GM23248 (cell line): ENCODE measurements at places on chromosomes 5 and 9. TPM values are rescaled to one million over a fixed set of nuclear protein-coding genes. Genes with fewer than 3 reads are reported as not detected.

DNA sequence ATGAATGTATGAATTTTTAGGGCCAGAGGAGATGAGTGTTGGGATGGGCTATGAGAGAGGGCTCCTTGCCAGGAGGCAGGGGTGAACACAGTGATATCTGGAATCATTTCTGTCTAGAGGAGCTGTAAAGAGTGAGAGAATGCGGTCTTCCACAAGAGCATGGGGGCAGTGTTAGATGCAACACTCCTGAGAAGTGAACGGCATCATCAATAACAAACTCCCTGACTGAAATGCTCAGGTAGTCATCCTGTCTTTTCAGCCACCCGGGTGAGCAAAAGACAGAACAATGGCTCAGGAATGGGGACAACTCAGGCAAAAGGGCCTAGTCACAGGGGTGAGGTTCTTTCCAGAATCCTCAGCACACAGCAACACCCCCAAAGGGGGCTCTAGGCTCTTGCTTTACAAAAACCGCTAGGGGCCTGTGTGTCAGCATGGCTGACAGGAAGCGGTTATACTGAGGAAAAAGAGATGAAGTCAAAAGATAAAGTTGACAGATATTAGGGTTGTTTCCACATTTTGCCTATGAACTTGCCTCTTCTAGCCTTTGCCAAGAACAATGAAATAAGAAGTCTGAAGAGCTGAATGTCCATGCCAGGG is 104.6 kb upstream of the LRRTM2 start:
- DNase-seq: no peak
- no peaks in the 10 kb centered on the region for H3K36me3 ChIP-seq
- no peak overlapping the region for H3K4me3 ChIP-seq
- no peak overlapping the region for H3K27ac ChIP-seq

GRCh38 chr9:98056269-98057137 is at the start of gene NANS:
Gene NANS, plus strand, starts transcription at chr9:98056732. Its CDS starts 77 bp downstream, at chr9:98056809.
- H3K36me3 ChIP-seq: 0 out of 2 replicates have a peak, but pooled peaks cover 7% of the 10 kb centered on the region
- H3K27ac ChIP-seq: peak within 1 kb of the TSS; percentile 93
- peak within 1 kb of the TSS; percentile 88 for H3K4me3 ChIP-seq

GRCh38 chr9:38621434-38622287 is 1.3 kb upstream of the ANKRD18A start:
- H3K27ac ChIP-seq: no peak overlapping the region
- no peaks in the 10 kb centered on the region for H3K4me1 ChIP-seq
- no peak overlapping the region for H3K4me3 ChIP-seq
- H3K36me3 ChIP-seq: no peaks in the 10 kb centered on the region
- peak; percentile 12 for DNase-seq
- peaks cover 56% of the 10 kb centered on the region for H3K27me3 ChIP-seq

DNA sequence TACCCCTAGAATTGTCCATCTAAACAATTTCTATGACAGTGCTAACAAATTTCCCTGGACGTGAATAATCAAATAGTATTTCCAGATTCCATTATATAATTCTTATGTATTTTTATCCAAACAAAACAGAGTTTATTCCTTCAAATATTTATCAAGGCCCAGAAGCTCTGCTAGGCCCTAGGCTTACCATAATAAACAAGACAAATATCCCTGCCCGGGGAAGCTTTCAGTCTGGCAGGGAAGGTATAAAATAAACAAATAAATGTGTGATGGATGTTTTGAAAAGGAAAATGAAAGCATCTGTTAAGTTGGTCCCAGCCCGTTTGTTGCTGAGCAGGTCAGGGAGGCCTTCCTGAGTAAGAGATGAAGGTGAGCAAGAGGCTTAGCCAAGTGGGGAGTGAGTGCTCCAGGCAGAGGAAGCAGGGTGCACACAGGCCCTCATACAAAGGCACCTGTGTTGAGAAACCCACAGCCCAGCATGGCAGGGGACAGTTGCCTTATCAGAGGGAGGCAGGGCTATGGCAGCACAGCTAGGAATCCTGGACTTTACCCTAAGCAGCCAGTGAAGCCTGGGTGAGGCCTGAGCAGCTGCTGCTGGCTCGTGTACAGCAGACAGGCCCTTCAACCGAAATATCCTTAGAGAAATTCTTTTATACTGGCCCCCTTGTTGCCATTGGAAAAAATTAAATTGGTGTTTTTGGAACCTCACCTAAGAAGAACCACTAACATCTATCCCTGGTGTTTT is 7.7 kb upstream of the SLC35D2 start:
- H3K36me3 ChIP-seq: no peaks in the 10 kb centered on the region
- H3K27me3 ChIP-seq: no peaks in the 10 kb centered on the region
- DNase-seq: no peak
- no peak overlapping the region for H3K4me3 ChIP-seq
- H3K4me1 ChIP-seq: no peaks in the 10 kb centered on the region

DNA sequence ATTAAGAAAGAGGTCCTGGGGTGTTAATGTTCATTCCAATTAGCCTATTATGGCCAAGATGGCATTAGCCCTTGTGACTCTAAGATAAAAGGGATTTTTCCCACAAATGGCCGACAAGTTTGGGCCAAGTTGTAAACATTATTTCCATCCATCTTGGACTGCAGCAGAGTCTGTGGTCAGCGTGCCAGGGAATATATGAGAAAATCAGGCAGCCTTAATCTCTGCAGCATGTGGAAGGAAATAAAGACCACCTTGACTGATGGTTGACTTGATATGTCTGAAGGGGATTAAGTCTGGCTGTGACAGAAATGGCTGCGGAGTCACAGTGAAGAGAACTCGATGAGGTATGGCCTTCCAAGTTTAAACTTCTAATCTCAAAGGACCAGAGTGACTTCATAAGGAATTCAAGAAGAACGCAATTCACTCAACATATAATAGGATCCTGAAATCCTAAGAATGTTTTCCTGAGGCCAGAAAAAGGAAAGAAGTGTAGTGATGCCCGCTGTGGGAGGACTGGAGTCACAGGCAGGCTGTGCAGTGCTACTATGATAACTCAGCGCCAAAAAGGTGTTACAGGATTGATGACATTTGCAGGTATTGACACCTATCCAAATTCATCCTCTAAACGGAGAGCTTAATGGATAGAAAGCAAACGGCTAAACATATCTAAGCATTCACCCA is 287.1 kb downstream of the SEC61B start:
- no peak overlapping the region for H3K4me3 ChIP-seq
- H3K27ac ChIP-seq: no peak overlapping the region
- no peak for DNase-seq
- H3K27me3 ChIP-seq: no peaks in the 10 kb centered on the region
- H3K36me3 ChIP-seq: no peaks in the 10 kb centered on the region

- H3K27me3 ChIP-seq: no peaks in the 10 kb centered on the region
- H3K36me3 ChIP-seq: no peaks in the 10 kb centered on the region
- peak; percentile 97 for DNase-seq
- peak overlapping the region; percentile 76 for H3K27ac ChIP-seq
- H3K4me1 ChIP-seq: peaks cover 18% of the 10 kb centered on the region
- peak overlapping the region; percentile 47 for H3K4me3 ChIP-seq
These were observed 179.0 kb downstream of the ROR2 start for GRCh38 chr9:91771027-91771426.

- no peak for DNase-seq
- no peaks in the 10 kb centered on the region; the same call in 1 of the 2 replicates for H3K27me3 ChIP-seq
- H3K27ac ChIP-seq: no peak overlapping the region
- no peaks in the 10 kb centered on the region for H3K4me1 ChIP-seq
- H3K4me3 ChIP-seq: no peak overlapping the region
These were observed 23.1 kb downstream of the RNF180 start for GRCh38 chr5:64188776-64189175.

- H3K27ac ChIP-seq: peak overlapping the region; percentile 39
- no peaks in the 10 kb centered on the region for H3K27me3 ChIP-seq
These were observed 599 bp downstream of the LYRM7 start for GRCh38 chr5:131171276-131171810.

- no peaks in the 10 kb centered on the region for H3K36me3 ChIP-seq
- no peaks in the 10 kb centered on the region for H3K4me1 ChIP-seq
- no peaks in the 10 kb centered on the region for H3K27me3 ChIP-seq
- H3K4me3 ChIP-seq: no peak overlapping the region
- H3K27ac ChIP-seq: no peak overlapping the region
These were observed 1012.3 kb downstream of the CDH9 start for GRCh38 chr5:26026044-26026443.

GRCh38 chr9:30622561-30622960 is 1761.9 kb upstream of the ACO1 start:
- no peak overlapping the region for H3K27ac ChIP-seq
- H3K27me3 ChIP-seq: no peaks in the 10 kb centered on the region
- no peak for DNase-seq
- no peaks in the 10 kb centered on the region for H3K36me3 ChIP-seq
- no peak overlapping the region for H3K4me3 ChIP-seq

DNA sequence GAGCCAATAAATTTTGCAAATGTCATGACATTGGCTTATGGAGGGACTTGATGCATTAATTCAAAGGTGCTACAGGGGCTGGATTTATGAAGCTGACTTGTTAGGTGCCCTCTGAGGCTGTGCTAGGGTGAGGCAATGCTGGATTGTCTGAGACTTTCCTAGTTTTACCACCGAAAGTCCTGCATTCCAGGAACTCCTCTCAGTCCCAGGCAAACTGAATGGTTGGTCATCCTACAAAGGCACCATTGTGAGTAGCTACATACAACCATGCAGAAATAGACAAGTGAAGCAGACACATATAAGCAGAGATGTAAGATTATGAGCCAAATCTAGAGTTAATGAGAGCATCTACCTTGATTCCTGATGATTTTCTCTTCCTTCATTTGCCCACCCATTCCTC is 95.3 kb downstream of the LIX1 start:
- H3K36me3 ChIP-seq: no peaks in the 10 kb centered on the region
- DNase-seq: no peak
- peaks cover 5% of the 10 kb centered on the region; the same call in 1 of the 2 replicates for H3K4me1 ChIP-seq
- H3K27ac ChIP-seq: no peak overlapping the region

- H3K27ac ChIP-seq: peak overlapping the region; percentile 93
- peak overlapping the region; percentile 19; the same call in 1 of the 2 replicates for H3K4me3 ChIP-seq
- DNase-seq: peak; percentile 78
These were observed 94.6 kb upstream of the DNAH5 start for GRCh38 chr5:14039063-14039462.

DNA sequence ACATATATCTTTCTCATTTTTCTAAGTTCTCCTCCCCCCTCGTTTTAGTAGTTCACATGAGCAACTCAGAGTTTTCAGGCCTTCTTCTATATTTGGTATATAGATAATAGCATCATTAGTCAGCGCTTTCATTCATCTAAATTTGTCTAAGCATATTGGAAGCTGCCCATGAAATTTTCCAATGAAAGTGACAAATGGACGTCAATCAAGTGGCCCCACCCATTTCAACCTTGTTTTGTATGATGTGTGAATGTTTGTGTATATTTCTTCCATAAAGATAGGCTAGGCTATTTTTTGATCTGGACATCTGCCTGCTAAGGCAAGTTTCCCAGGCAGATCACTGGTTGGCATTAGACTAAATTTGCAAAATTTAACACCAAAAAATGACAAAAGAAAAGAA is 104.0 kb upstream of the SSBP2 start:
- DNase-seq: no peak
- no peak overlapping the region for H3K4me3 ChIP-seq
- no peak overlapping the region for H3K27ac ChIP-seq
- H3K27me3 ChIP-seq: no peaks in the 10 kb centered on the region

- H3K27me3 ChIP-seq: no peaks in the 10 kb centered on the region
- peak; percentile 78 for DNase-seq
- H3K4me1 ChIP-seq: peaks cover 52% of the 10 kb centered on the region
- no peak overlapping the region for H3K4me3 ChIP-seq
These were observed 52.1 kb upstream of the ARL15 start for GRCh38 chr5:54362434-54362833.

DNA sequence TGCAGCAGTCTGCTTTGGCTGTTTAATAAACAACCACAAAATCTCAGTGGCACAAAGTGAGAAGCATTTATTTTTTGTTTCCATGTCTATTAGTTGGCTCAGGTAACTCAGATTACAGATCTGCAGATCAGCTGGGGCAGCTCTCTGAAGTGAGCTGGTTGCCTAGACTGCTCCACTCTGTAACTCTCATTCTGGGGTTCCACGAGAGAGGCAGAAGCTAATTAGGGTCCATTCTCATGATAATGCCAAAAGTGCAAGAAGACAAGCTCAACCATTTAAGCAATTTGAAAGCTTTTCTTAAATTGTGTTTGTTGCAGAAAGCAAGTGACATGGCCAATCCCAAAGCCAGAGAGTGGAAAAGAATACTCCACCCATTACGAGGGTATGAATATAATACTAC is 13.2 kb downstream of the MEIKIN start:
- DNase-seq: no peak
- H3K4me1 ChIP-seq: no peaks in the 10 kb centered on the region
- no peak overlapping the region for H3K27ac ChIP-seq
- no peaks in the 10 kb centered on the region for H3K27me3 ChIP-seq
- no peaks in the 10 kb centered on the region for H3K36me3 ChIP-seq
- no peak overlapping the region for H3K4me3 ChIP-seq

DNA sequence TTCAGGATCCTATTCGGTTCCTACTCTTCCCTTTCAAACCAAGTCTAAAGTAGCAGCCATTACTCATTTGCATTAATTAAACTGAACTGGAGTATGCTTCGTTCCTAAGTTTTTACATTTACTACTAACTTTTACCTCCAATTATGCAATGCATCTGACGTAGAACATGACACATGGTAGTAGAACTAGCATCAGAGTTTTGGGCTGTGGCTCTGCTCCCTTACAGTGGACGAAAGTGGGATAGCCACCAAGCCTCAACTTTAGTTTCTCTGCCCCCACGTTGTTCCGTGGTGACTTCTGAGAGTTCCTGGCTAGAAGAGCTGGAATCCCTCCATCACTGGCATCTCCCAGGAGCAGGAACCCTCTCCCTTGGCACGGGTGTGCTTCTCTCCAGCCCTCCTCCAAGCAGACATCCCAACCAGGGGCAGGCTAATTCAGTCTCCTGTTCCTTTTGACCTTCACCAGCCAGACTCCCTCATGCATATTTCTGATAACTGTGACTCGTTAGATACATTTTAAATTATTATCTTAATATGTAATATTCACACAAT is 2.9 kb downstream of the IFNE start:
- H3K4me1 ChIP-seq: peaks cover 10% of the 10 kb centered on the region
- peaks cover 56% of the 10 kb centered on the region for H3K36me3 ChIP-seq
- no peaks in the 10 kb centered on the region for H3K27me3 ChIP-seq
- DNase-seq: peak; percentile 52

GRCh38 chr5:139670369-139671095 is 22.4 kb downstream of the CXXC5 start:
- H3K4me3 ChIP-seq: no peak overlapping the region
- DNase-seq: no peak
- H3K36me3 ChIP-seq: no peaks in the 10 kb centered on the region
- H3K27me3 ChIP-seq: no peaks in the 10 kb centered on the region

- H3K27me3 ChIP-seq: no peaks in the 10 kb centered on the region
- H3K4me1 ChIP-seq: peaks cover 35% of the 10 kb centered on the region
- H3K36me3 ChIP-seq: no peaks in the 10 kb centered on the region
- DNase-seq: no peak
- no peak overlapping the region for H3K27ac ChIP-seq
- no peak overlapping the region for H3K4me3 ChIP-seq
These were observed 243.9 kb downstream of the ARL15 start for GRCh38 chr5:54066433-54066832.

The SLC6A3 gene
- total RNA-seq: not detected in 2 replicates

The SLC23A1 gene
- not detected in 2 replicates for total RNA-seq

The EQTN gene
- not detected in 2 replicates for total RNA-seq

The TMEM161B gene
- 9.4 and 11.3 TPM in 2 replicates for total RNA-seq

The GLT6D1 gene
- total RNA-seq: not detected in 2 replicates

The IL11RA gene
- 50.7 and 52.3 TPM in 2 replicates for total RNA-seq

The CER1 gene
- total RNA-seq: not detected in 2 replicates

The ZFP2 gene
- 1.8 and 2.5 TPM in 2 replicates for total RNA-seq

The NUTM2G gene
- total RNA-seq: not detected in 2 replicates

The SLC2A8 gene
- total RNA-seq: 9.9 and 11.9 TPM in 2 replicates

The PLAA gene
- total RNA-seq: 26.2 and 27.5 TPM in 2 replicates
